Fibroblast of the aortic adventitia (primary cell): ENCODE measurements at places on chromosomes 13 and 19. TPM values are rescaled to one million over a fixed set of nuclear protein-coding genes. Genes with fewer than 3 reads are reported as not detected.

PRTN3 gene
- total RNA-seq = not detected in 2 replicates

PNMA8B gene
- total RNA-seq = 1.6 and 6.3 TPM in 2 replicates

- no peak for DNase-seq
Measured at GRCh38 chr13:109899316-109899715, 112.9 kb upstream of the IRS2 start.

SIGLEC8 gene
- total RNA-seq = not detected in 2 replicates

DNA sequence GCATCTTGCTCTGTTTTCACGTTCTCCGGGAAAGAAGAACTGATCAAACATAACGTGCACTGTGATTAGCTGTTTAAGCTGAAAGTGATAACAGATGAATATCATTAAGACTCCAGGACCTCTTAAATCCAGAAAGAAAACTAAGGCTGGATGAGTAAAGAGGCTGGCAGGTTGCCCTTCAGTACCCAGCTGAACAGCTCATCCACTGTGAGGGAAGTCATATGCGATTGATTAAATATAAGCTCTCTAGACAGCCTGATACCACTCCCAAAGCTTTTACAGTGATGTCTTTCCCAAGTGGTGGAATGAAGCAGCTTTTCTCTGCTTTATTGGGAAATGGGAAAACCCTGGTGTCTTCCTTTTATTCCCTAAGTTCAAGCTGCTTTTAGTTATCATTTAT is 116.9 kb downstream of the EFNB2 start:
- peak; percentile 68 for DNase-seq

DNA sequence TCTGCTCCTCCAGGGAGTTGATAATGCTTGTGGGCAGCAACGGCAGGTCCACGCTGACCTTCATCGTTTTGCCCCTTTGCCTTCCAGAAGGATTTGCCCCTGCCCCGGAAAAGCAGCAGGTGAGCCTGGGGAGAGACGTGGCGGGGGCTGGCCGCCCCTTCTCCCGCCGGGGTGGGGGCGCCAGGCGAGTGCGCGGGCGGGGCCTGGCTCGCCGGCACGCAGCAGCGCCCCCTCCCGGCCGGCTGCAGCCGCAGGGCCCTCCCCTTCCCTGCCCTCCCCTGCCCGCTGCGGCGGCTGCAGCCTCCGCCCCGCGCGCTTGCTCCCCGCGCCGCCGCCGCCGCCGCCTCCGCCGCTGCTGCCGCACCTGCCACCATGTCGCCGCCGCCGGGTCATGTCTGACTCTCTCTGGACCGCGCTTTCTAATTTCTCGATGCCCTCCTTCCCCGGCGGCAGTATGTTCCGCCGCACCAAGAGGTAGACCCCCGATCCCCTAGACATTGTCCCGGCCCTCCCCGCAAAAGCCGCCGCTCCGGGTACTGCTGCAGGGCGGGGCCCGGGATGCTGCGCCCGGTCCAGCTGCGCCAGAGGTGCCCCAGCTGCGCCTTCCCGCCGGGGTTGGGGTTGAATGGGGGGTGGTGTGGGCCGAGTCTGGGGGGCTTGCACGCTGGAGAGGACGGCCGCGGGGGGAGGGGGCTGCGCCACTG is at the start of gene MAST1:
Gene MAST1 (plus strand): TSS at position 334 of the 704 bp plus-strand sequence. CDS start 58 bp downstream, at position 392.
- DNase-seq = no peak

DNA sequence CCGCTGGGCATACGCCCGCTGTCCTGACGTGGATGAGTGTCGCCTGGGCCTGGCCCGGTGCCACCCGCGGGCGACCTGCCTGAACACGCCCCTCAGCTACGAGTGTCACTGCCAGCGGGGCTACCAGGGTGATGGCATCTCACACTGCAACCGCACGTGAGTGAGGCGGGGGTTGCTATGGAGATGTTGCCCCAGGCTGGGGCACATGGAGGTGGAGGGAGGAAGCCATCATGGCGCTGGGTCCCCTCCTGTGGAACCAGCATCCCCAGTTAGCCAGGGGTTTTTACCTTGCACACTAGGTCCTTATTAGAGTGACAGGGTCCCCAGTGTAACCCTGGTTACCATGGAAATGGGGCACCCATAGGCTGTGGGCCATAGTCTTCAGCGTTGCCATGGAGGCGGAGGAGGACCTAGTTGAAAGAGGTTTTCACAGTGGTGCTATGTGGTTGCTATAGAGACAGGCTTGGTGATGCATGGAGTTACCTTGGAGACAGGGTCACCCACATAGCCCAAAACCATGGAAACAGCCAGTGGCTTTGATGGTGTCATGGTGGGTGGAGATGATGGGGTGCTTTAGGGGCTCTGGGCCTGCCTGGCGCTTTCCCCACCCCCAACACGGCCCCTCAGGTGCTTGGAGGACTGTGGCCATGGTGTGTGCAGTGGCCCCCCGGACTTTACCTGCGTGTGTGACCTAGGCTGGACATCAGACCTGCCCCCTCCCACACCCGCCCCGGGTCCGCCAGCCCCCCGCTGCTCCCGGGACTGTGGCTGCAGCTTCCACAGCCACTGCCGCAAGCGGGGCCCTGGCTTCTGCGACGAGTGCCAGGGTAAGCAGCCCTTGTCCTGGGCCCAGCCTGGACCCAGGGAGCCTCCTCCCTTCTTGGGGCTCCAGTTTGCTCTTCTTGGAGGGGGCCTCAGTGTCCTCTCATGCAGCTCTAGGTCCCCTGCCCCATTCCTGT is 27.1 kb downstream of the MEGF8 start:
- DNase-seq = no peak

ADAMTSL5 gene
- total RNA-seq = 1.2 and 4.2 TPM in 2 replicates

PGLYRP1 gene
- total RNA-seq = not detected in 2 replicates

- peak; percentile 40 for DNase-seq
Measured at GRCh38 chr13:97574926-97575325, 141.0 kb downstream of the RAP2A start.

SAMD4B gene
- total RNA-seq = 21.5 and 84.9 TPM in 2 replicates

DNA sequence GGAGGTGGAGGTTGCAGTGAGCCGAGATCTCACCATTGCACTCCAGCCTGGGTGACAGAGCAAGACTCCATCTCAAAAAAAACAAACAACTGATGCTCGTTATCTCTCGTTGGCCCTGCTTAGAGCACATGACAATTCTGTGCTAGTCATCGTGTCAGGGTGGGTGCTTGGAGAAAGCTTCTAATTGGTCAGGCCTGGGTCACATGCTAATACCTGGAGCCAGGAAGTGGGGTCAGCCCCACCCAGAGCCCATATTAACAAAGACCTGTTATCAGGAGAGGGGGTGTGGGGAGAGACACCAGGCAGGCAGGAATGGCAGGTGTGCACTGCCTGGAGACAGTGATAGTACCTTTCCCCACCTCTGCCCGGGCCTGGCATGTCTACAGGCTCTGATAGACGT is 84.9 kb downstream of the DPF1 start:
- DNase-seq = no peak

DNA sequence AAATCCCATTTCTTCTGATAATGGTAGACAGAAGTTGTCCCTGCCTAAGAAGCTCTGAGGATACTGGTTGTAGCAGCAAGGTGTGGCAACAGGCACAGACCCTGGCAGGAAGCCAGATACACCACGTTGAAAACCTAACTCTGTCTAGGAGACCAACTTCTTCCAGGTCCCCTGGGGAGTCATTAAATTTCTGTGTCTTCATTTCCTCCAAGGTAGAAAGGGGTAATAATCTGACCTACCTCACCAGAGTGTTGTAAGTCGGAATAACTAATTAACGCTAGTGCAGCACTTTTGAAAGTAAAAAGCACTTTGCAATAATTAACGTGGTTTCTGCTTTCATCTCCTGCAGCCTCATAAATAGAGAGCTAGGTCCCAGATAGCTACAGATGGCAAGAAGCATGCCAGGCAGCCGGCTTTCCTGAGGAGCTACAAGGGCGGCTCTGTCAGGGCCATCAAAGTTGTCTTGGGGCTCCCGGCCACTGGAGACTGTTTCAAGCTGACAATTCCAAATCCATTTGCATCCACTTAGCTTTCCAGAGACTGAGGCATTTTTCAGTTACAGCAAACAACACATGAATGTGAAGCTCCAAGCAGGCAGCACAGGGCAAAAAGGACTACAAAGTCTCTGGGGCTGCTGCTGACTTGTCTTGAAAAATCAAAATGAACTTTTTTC is 176.2 kb downstream of the FOXO1 start:
- DNase-seq = no peak

GRCh38 chr13:38350114-38350617 is 515 bp downstream of the UFM1 start:
- DNase-seq = no peak

GRCh38 chr19:17522988-17523872 is 11.8 kb downstream of the PGLS start:
- DNase-seq = no peak

- no peak for DNase-seq
Measured at GRCh38 chr13:73656863-73657262, 477.3 kb downstream of the KLF12 start.

DNA sequence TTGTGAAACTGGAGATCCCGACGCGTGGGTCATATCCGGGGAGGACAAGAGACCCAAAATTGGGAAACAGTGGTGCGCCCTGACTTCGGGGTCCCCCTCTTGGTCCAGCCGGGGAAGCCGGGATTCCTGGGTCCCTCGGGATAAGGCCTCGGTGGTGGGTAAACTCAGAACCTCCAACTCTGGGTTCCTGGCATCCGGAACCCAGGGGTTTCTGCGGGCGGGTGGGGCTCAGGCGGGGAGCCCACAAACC is 688 bp downstream of the ZFP36 start:
- DNase-seq = no peak

LIM2 gene
- not detected in 2 replicates for total RNA-seq

DNA sequence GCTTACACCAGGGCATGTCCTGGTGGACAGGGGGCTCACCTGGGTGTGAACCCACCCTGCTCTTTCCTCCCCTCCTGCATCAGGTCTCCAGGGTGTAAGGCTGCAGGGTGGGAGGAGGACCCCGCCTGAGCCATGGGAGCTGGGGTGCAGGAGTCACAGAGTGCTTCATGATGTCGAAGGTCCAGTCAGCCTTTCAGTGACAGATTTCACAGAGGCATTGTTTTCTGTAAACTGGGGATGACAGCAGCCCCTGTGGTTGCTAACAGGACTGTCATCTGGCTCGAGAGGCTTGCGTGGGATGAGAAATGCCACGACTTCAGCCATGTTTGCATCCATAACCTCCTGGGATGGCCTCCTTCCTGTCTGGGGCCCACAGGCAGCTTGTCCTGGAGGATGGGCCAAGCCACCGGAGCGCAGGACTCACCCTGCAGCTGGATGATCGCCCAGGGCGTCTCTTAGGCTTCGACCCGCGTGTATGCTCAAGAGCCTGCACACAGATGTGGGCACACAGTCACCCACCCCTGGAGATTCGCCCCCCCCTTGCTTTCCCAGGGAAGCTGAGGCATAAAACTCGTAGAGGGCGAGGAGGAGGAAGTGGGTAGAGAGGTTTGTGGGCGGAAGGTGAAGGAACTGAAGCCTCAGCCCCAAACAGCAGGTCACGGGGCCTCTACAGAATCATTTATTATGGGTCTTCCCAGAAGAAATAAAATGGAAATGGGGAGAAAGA is 4.9 kb downstream of the NANOS3 start:
- DNase-seq = peak; percentile 23

STXBP2 gene
- total RNA-seq = 0.90 and 2.8 TPM in 2 replicates

DNA sequence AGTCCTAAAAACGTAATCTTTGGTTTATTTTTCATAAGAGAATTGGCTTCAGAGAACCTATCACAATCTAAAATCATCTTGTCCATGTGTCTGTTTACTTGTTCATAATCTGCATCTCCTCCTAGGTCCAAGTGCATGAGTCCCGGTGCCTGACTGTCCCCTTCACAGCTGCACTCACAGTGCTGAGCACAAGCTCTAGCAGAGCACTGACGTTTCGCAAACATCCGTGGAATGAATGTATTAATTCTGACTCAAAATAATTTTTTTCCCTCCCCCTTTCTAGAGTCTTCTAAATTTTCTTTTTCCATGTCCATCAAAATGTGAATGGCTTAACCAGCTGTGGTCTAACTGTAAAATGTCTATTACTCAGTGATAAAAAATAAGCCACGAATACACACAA is 245.5 kb upstream of the TSHZ3 start:
- no peak for DNase-seq

- no peak for DNase-seq
Measured at GRCh38 chr19:54616821-54617560, 13.3 kb upstream of the LILRB1 start.

DNA sequence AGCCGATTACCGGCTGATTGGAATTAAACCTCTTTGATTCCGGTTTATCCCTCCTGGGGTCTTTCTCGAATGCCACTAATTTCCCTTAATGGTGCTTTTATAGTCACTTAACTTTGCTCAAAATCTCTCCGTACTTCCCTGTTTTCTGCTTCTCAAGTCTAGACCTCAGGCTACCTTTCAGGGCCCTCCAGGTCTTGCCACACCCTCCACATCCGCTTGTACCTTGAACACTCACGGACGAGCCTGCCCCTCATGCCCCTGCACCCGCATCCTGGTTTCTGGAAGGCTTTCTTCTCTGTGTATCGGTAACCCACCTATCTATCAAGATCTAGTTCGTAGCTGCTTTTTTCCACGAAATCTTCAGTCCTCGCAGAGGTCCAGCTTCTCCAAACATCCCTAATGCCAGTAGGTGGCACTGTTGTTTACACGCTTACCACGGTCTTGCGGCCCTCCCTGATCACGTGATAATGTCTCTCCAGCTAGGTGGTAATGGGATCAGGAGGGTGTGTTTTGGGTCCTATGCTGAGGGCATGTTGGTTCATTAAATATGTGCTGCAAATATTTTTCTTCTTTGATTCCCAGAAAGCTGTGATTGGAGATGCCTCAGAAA is 13.8 kb downstream of the ATP12A start:
- DNase-seq = peak; percentile 46

DNA sequence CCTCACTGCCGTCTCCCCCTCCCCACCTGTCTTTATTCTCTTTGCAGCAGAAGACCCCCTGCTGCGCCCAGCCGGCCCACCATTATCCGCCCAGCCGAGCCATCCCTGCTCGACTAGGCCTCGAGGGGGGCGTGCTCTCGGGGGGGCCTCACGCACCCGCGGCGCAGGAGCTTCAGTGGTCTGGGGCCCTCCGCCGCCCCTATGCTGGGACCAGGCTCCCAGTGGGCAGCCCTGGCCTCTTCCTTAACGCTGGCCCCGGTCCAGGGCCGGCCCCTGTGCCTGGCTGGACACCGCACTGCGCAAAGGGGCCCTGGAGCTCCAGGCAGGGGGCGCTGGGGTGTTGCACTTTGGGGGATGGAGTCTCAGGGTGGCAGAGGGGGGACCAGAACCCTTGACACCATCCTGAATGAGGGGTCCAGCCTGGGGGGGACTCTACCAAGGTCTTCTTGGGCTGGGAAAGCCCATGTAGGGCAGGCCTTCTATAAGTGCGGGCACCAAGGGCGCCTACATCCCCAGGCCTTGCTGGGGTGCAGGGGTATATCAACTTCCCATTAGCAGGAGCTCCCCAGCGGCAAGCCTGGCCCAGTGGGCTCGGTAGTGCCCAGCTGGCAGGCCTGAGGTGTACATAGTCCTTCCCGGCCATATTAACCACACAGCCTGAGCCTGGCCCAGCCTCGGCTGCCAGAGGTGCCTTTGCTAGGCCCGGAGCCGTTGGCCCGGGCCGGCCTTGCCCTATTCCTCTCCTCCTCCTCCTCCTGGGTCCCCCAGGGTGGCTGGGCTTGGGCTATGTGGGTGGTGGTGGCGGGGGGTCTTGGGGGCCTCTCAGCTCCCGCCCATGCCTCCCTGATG is 4.9 kb downstream of the TMED1 start:
- no peak for DNase-seq
